Activated T-helper 9 cell treated with anti-CD3 and anti-CD28 coated beads, Interleukin-2, amount 50 U/mL, for 16 hours (primary cell): ENCODE measurements at places on chromosomes 5 and 9.

- no peak for DNase-seq
Observed at GRCh38 chr9:37549527-37549926, 26.7 kb downstream of the FBXO10 start.

DNA sequence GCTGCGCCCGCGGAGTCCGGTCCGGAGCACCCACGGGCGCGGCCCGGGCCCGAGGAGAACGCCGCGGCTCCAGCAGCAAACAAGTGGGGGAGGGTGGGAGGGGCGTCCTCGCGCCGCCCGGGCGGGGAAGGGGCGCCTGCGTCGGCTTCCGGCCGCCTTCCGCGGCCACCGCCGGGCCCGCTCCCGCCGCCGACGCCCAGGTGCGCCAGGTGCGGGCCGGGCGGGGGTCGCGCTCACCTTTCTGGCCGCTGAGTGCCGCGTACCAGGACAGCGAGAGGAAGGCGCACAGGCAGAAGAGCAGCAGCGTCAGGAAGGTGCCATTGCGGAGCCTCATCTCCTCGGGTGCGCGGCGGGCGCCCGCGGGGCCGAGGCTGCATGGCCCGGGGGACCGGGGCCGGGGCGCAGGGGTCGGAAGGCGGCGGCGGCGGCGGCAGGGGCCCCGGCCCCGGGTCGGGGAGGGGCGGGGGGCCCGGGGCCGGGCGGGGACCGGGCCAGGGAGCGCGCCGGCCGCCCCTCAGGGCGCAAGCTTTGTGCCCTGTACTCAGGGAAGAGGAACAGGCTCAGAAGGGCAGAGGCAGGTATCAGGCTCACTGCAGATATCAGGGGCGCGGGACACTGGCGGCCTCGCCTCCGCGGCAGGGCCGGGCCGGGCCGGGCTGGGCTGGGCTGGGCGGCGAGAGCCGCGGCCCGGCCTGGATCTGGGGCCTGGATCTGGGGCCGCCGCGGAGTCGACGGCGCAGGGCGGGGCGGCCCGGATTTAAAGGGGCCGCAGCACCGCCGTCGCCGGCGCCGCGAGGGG lies at the start of gene MGAT4B:
Gene MGAT4B (minus strand): TSS at position 617 of the 799 bp plus-strand sequence. CDS start 283 bp downstream, at position 334.
- DNase-seq = peak; percentile 42

- DNase-seq = no peak
Observed at GRCh38 chr5:128338649-128339048, 199.4 kb downstream of the FBN2 start.

DNA sequence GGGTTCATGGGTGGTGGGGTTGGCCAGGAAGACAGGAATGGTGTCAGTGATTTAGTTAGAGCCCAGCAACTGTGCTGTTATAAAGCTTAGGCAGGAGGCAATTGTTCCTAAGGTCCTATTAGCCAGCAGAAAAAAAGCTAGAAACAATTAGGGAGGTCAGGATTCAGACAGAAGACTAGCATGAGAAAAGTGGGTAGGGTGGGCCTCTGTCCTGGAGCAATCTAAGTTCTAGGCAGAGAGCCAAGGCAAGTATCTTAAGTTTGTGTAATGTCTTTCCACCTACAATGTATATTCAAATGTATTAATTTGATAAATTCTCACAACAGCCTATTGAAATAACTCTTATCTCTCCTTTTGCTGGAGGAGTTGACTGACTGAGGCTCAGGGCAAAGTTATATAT lies 6.1 kb upstream of the ZFAND5 start:
- no peak for DNase-seq

- DNase-seq = no peak
Observed at GRCh38 chr9:131951905-131952304, 127.8 kb downstream of the MED27 start.

- no peak for DNase-seq
Observed at GRCh38 chr5:73495772-73496335, 2.4 kb upstream of the BTF3 start.

DNA sequence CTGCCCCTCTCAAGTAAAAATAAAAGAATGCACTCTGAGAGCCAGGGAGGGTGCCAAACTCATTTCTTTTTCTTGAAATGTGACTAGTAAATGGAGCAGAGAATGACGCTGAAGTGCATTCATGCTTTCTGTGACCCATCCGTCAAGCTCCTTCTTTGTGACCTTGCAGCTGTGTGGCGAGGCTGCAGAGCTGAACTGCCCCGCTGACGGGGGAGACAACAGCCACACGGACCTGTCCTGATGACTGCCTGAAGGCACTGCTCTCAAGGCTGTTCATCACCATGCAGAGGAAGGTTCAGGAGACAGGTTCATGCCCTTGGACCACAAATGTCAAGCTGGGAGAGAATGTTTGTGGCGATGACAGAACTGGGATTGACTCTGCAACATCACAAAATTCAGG lies 21.0 kb upstream of the RASGEF1C start:
- DNase-seq = no peak

GRCh38 chr5:66967102-66967501 lies 229.5 kb downstream of the CD180 start:
- no peak for DNase-seq

DNA sequence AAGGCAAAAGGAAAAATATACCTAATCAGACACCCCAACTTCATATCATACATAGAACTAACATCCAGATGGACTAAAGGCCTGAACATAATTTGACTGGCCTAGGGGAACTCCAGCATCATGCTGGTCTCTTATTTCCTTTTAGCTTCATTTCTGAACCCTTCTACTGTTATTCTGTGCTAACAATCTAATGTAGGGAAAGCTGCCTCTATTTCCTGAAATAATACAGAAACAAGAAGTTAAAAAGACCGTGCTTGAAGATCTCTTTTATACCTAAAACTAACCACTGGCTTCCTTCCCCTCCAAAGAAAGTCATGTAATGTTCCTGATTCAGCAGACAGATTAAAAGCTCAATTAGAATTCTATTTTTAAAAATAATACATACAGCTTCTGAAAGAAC lies 36.7 kb downstream of the LPAR1 start:
- DNase-seq = no peak

GRCh38 chr5:141603923-141604717 lies 14.7 kb downstream of the DIAPH1 start:
- no peak for DNase-seq
